Kidney (tissue), 22 donors: ENCODE measurements at places on chromosomes 12 and 14.

GRCh38 chr12:96143827-96144565 is 50.2 kb upstream of the ELK3 start:
- no peak overlapping the region for H3K27ac ChIP-seq
- H3K27me3 ChIP-seq = no peaks in the 10 kb centered on the region
- H3K4me3 ChIP-seq = no peak overlapping the region

DNA sequence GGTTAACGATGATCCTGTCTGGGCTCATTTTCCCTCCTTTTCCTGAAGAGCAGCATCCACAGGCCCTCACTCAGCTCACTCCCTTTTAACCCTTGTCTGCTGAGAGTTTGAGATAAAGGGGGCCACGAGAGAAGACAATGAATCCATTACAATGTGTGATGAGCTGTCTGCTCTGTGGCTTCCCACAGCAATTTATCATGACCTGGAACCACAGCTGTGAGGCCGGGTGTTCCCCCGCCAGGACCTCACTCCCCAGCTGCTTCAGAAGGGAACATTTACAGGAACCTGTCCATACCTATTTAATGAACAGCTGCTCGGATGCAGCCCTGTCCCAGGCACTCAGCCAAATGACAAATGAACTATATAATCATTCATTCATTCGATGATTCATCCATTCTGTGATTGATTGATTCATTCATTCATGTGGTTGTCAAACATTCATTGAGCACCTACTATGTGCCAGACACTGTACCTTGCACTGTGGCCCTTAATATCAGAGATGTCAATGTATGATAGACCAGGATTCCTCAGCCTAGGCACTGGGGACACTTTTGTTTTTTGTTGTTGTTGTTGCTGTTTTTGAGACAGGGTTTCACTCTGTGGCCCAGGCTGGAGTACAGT is 18.5 kb upstream of the P2RX7 start:
- no peaks in the 10 kb centered on the region for H3K27me3 ChIP-seq
- DNase-seq = no peak
- H3K4me3 ChIP-seq = no peak overlapping the region

DNA sequence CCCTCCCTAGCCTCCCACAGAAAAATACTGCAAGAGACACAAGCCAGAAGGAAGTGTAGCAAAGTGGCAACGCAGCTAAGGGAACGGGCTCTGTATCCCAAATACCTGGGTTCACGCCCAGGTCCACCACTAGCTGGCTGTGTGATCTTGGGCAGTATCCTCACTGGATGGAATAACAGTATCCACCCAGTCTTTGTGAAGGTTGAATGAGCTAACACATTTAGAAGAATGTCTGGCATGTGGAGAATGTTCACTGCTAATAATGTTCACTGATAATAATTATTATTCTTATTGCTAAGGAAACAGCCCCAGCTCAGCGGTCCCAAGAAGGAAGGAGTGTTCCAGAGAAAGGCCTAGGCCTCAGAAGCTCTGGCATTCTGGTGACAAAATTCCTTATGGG is 70.9 kb downstream of the VWF start:
- peaks cover 13% of the 10 kb centered on the region for H3K4me1 ChIP-seq
- no peak overlapping the region for H3K4me3 ChIP-seq
- H3K27me3 ChIP-seq = no peaks in the 10 kb centered on the region
- peak overlapping the region; percentile 60 for H3K27ac ChIP-seq
- no peak for DNase-seq
- H3K36me3 ChIP-seq = no peaks in the 10 kb centered on the region

DNA sequence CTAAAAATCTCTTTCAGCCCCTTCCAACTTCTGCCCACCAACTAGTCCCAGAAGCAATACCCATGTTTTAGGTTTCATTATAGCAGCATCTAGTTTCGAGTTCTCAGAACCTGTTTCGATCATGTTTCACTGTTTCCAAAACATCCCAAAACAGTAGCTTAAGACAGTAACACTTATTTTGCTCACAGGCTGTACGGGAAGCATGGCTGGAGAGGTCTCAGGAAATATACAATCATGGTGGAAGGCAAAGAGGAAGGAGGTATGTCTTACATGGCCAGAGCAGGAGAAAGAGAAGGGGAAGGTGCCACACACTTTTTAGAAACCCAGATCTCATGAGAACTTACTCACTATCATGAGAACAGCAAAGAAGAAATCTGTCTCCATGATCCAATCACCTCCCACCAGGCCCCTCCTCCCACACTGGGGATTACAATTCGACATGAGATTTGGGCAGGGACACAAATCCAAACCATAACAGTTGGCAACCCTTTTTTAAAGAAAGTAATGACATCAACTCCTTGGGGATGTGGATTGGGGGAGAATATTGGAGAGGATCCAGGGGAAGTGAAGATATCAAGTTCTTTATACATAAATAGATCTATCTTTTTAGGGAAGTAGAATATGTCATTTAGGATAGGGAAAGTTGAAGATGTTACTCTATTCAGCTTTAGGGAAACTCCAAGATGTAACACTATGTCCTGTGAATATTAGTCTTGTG is 269.9 kb upstream of the PLEKHG7 start:
- H3K27ac ChIP-seq = no peak overlapping the region
- no peaks in the 10 kb centered on the region for H3K27me3 ChIP-seq
- H3K4me3 ChIP-seq = no peak overlapping the region
- DNase-seq = no peak

DNA sequence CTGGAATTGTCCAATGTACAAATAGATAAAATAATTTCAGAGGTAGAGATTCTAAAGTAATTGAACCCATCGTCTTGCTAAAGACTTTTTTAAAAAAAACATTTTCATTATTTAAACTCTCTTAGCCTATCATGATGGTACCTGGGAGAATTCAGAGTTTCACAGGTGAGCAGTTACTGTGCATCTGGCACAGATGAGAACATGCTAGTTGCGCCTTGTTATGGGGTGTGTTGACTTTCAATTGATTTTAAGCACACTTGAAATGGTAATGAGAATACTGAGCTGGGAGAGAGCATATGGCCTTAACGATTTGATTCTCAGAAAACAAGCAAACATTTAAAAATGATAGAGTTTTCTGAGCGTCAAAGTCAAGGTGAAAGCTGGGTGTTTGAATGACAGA is 66.6 kb downstream of the FLRT2 start:
- no peak overlapping the region for H3K4me3 ChIP-seq
- no peaks in the 10 kb centered on the region for H3K27me3 ChIP-seq
- no peaks in the 10 kb centered on the region for H3K4me1 ChIP-seq

GRCh38 chr14:34030864-34031263 is 80.0 kb upstream of the EGLN3 start:
- H3K4me1 ChIP-seq = no peaks in the 10 kb centered on the region
- no peak overlapping the region for H3K27ac ChIP-seq
- DNase-seq = peak; percentile 56
- no peaks in the 10 kb centered on the region for H3K27me3 ChIP-seq
- no peak overlapping the region for H3K4me3 ChIP-seq

- DNase-seq = no peak
- peaks cover 19% of the 10 kb centered on the region for H3K4me1 ChIP-seq
- no peaks in the 10 kb centered on the region for H3K36me3 ChIP-seq
- no peaks in the 10 kb centered on the region for H3K27me3 ChIP-seq
- no peak overlapping the region for H3K27ac ChIP-seq
These were observed 334.5 kb downstream of the CACNA1C start for GRCh38 chr12:2387103-2387834.

DNA sequence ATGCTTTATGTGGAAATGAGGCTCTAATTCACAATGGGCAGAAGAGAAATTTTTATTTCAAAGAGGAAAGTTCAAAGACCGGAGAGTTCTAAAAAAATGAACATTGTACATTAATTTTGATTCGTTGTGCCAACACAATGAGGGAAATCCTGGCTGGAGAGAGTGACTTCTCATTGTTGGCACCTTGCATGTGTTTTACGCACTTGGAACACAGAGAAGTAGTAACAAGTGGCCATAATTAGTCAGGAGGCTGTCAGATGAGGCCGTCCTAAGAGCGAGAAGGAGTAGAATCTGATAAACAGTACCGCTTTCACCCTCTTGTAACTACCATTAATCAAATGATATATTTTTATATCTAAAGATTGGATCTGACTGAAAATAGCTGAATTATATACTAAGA is 6.9 kb downstream of the LMO3 start:
- H3K4me1 ChIP-seq = no peaks in the 10 kb centered on the region
- no peak overlapping the region for H3K27ac ChIP-seq
- no peak overlapping the region for H3K4me3 ChIP-seq
- H3K36me3 ChIP-seq = no peaks in the 10 kb centered on the region
- no peak for DNase-seq

DNA sequence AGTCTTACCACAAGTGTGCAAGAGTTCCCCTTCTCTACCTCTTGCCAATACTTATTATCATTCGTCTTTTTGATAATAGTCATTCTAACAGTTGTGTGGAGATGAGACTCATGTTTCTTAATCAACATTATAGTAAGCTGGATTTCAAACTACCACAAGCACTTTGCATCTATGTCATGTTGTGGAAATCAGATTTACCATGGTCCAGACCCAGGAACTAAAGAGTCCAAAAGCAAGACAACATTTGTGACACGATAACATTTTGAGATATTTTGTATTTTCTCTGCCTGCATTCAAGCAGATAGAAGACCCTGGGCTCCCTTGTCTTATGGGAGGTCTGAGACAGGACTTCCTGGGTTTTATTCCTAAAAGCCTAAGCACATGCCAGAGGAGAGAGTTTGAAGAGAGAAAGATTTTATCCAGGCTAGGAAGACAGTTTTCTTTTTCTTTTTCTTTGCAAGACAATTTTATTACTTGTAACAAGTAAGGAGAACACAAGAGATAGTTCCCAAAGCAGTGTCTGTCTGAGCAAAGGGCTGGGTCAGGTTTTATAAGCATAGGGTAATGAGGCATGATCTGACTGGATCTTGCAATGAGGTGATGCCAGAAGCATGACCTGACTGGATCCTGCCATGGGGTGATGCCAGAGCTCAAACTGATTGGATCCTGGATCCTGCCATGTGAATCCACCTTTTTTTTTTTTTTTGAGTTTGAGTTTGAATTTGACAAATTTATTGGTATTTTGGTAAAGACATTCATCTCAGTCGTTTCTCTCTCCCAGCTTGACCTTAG is 180.5 kb upstream of the HMGA2 start:
- no peaks in the 10 kb centered on the region for H3K4me1 ChIP-seq
- H3K36me3 ChIP-seq = no peaks in the 10 kb centered on the region
- DNase-seq = no peak
- H3K27ac ChIP-seq = no peak overlapping the region
- no peak overlapping the region for H3K4me3 ChIP-seq
- no peaks in the 10 kb centered on the region for H3K27me3 ChIP-seq

DNA sequence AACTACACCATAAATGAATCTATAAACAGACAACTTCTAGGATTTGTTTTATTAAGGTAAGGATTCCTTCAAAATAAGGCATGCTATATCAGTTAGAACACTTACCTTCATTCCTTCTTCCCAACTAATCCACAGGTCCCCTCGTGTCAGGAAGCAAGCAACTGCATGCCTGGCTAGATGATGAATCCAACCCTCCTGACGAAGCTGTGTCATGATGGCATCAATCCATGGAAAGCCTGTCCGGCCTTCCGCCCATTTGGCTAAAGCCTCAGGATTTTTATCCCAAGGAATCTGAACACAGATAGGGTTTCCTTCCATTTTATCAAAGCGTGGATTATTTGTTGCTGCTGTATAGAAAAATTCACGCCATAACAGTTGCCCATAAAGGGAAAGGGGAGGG is 12.5 kb upstream of the MTERF2 start:
- H3K4me3 ChIP-seq = no peak overlapping the region
- H3K36me3 ChIP-seq = no peaks in the 10 kb centered on the region
- no peaks in the 10 kb centered on the region for H3K27me3 ChIP-seq
- no peak overlapping the region for H3K27ac ChIP-seq
- H3K4me1 ChIP-seq = no peaks in the 10 kb centered on the region
- no peak for DNase-seq

DNA sequence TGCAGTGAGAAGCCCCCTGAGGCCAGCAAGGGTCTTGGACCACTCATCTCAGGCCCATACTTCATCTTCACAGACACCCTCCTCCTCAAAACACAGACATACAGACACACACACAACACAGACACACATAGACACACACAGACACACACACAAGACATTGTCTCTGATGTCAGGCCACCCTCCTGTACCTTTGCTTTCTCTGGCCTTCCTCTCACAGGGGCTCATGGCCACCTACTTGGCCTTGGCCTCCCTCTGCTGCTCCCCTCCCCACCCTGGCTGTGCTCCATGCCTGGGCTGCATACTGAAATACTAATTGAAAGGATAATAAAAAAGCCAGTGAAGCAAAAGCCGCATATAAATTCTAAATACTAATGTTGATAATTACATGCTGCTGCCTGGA is 1.6 kb upstream of the SYNDIG1L start:
- H3K36me3 ChIP-seq = no peaks in the 10 kb centered on the region
- peaks cover 3% of the 10 kb centered on the region for H3K4me1 ChIP-seq
- H3K27ac ChIP-seq = no peak overlapping the region
- H3K27me3 ChIP-seq = no peaks in the 10 kb centered on the region
- no peak overlapping the region for H3K4me3 ChIP-seq

DNA sequence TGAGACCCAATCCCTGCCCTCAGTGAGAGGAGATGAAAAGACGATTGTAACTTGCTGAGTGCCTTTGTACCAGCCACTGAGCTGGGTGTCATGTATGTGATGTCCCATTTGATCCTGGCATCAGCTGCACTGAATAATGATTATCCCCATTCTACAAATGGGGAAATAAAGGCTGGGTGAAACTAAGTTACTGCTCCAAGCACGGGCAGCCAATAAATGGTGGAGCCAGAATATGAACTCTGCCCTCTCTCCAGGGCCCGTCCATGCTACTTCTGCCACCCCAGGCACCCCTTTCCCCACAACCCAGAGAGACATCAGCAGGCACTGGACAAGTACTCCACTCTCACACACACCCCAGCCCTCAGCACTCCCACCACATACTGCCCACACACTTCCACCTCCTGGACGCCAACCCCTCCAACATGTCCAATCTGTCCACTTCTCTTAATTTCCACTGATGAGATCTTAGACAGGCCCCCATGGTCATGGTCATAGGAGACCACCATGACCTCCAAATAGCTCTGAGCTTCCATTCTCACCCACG is 115.8 kb downstream of the DICER1 start:
- no peak overlapping the region for H3K27ac ChIP-seq
- H3K4me1 ChIP-seq = no peaks in the 10 kb centered on the region
- DNase-seq = no peak
- peaks cover 2% of the 10 kb centered on the region for H3K27me3 ChIP-seq
- H3K4me3 ChIP-seq = no peak overlapping the region
- no peaks in the 10 kb centered on the region for H3K36me3 ChIP-seq

GRCh38 chr14:102486513-102487203 is 22.9 kb downstream of the ANKRD9 start:
- no peaks in the 10 kb centered on the region for H3K36me3 ChIP-seq
- H3K4me1 ChIP-seq = no peaks in the 10 kb centered on the region
- H3K4me3 ChIP-seq = no peak overlapping the region
- DNase-seq = no peak
- H3K27me3 ChIP-seq = no peaks in the 10 kb centered on the region
- H3K27ac ChIP-seq = no peak overlapping the region

- no peaks in the 10 kb centered on the region for H3K36me3 ChIP-seq
- no peak for DNase-seq
- H3K27ac ChIP-seq = no peak overlapping the region
- no peaks in the 10 kb centered on the region for H3K4me1 ChIP-seq
These were observed 49.6 kb downstream of the TC2N start for GRCh38 chr14:91817566-91818325.

GRCh38 chr14:104227806-104228205 is 89.4 kb downstream of the KIF26A start:
- H3K4me3 ChIP-seq = no peak overlapping the region
- H3K27me3 ChIP-seq = peaks cover 2% of the 10 kb centered on the region
- no peaks in the 10 kb centered on the region for H3K4me1 ChIP-seq
- H3K27ac ChIP-seq = no peak overlapping the region
- no peaks in the 10 kb centered on the region for H3K36me3 ChIP-seq

GRCh38 chr12:2941524-2941923 is 17.7 kb upstream of the TEAD4 start:
- DNase-seq = no peak
- peaks cover 7% of the 10 kb centered on the region for H3K36me3 ChIP-seq
- peaks cover 2% of the 10 kb centered on the region for H3K4me1 ChIP-seq
- no peak overlapping the region for H3K4me3 ChIP-seq
